ENCODE measurements at places on chromosomes 12 and 14.
A peak's percentile ranks its signal among the peaks of the same experiment; 100 is the strongest.

- DNase-seq = no peak
Observed at GRCh38 chr12:51383269-51383905, 7.8 kb downstream of the GALNT6 start.

DNA sequence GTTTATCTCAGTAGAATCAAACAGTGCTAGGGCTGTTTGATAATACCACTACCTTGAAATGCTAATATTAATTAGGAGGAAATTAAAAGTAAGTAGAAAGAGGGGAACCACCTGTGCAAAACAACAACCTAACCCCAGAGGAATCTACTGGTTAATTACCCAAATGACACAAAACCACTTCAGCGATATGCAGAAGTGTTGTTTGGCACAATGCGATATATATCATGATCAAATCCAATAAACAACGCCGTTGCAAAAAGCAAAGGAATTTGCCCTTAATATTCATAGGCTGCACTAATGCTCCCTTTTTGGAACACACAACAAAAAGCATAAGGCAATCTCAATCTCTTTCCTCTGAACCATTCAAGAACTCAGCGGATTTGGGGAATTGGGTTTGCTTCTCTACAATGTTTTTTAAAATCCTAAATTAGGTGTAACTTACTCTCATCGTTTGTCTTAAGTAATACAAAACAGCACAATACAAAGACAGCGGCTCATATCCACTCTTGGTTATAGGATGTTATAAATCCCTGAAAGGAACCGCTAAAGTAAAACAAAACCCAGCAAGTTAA lies 1.5 kb downstream of the MAP4K5 start:
- DNase-seq = no peak

GRCh38 chr12:69254046-69254445 lies 14.7 kb downstream of the CPSF6 start:
- peak; percentile 20 for DNase-seq

- no peak for DNase-seq
Observed at GRCh38 chr12:38056701-38057689, 259.6 kb upstream of the ALG10B start.

- no peak for DNase-seq
Observed at GRCh38 chr14:58805605-58806409, 168.0 kb downstream of the DACT1 start.

DNA sequence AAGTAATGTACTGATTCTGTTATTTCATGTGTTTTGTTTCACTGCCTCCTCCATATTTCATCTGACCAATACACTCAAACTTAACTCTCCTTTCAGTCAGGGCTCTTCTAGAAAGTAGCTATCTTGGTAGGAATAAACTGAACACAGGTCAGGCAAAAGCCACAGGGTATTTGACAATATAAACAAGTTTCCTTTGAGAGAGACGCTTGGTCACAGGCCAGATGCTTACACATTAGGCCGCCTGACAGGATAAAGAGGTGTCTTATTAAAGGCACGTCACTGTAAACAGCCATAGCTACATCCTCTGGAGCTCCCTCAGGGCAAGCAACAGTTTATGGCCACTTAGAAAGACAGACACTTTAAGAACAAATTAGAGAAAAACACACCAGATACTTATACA lies 607.5 kb downstream of the SLC6A15 start:
- no peak for DNase-seq

- DNase-seq = no peak
Observed at GRCh38 chr14:61388173-61388975, 67.0 kb downstream of the PRKCH start.

- peak; percentile 10 for DNase-seq
Observed at GRCh38 chr12:13981296-13981962, at the start of gene GRIN2B. Gene GRIN2B, minus strand, starts transcription at chr12:13981602. Its CDS starts 115,394 bp downstream, at chr12:13866208.

DNA sequence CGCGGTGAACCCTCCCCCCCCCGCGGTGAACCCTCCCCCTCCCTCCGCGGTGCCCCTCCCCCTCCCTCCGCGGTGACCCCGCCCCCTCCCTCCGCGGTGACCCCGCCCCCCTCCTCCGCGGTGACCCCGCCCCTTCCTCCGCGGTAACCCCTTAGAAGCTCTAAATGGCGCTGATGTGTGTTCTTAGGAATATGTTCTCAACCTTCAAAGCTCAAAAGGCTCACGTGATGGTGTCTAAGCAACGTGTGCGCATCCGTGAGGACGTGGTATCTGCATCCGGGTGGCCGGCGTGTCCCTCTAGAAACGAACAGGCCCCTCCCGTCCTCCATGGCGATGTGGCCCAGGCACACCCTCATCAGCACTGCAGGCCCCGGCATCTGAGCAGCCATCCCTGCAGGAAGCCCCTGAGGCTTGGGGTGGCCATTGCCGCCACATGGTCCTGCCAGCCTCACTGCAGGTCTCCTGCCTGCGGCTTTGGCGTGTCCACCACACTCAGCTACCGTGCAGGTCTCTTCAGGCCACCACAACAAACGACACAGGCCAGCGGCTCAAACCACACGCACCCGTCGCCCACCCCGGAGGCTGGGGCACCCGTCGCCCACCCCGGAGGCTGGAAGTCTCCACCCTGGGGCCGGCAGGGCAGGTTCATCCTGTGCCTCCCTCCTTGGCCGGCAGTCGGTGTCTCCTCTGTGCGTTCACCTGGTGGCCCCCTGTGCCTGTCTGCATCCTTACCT lies 14.5 kb upstream of the FBRSL1 start:
- DNase-seq = peak; percentile 44

DNA sequence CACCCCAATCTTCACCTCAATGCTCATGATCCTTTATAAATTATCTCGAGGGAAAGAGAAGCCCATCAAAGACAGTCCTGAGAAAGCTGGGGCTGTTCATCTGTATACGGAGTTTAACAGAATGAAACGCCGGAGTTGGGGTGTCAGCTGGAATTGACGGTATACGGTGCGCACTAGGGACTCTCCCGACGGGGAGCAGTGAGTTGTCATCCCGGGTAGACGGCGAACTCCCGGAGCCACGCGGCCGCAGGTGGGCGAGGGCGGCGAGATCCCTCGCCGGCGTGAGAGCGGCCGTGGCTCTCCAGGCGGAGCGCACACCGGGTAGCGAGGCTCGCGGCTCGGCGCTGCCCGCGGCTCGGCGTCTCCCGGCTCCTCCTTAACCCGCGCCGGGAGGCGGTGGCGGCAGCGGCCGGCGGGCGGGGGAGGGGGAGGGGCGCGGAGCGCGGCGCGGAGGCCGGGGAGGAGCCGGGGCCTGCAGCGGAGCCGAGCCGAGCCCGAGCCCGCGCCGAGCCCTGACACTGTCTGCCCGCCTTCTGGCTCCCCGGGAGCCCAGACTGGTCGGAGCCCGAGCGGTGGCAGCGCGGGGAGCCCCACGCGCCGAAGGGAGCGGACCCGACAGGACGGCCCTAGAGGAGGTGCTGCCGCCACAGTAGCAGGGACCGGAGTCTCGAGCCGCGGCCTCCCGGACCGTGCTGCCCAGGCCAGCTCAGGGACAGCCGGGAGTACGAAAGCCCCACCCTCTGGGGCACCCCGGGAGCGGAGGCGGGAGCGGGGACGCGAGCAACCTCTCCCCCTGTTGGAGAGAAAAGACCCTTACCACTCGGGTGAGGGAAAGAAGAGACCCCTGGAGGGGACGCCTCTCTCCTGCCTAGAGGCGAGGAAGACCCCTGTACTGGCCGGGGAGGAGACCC lies at the start of gene FOXJ2:
FOXJ2 (plus strand) TSS at position 475 of the 911 bp plus-strand sequence. CDS start 7,117 bp downstream, outside the sequence.
- DNase-seq = peak; percentile 73

- no peak for DNase-seq
Observed at GRCh38 chr14:89485264-89485663, 68.2 kb upstream of the FOXN3 start.

- no peak for DNase-seq
Observed at GRCh38 chr14:88798156-88798555, 5.4 kb upstream of the EML5 start.

DNA sequence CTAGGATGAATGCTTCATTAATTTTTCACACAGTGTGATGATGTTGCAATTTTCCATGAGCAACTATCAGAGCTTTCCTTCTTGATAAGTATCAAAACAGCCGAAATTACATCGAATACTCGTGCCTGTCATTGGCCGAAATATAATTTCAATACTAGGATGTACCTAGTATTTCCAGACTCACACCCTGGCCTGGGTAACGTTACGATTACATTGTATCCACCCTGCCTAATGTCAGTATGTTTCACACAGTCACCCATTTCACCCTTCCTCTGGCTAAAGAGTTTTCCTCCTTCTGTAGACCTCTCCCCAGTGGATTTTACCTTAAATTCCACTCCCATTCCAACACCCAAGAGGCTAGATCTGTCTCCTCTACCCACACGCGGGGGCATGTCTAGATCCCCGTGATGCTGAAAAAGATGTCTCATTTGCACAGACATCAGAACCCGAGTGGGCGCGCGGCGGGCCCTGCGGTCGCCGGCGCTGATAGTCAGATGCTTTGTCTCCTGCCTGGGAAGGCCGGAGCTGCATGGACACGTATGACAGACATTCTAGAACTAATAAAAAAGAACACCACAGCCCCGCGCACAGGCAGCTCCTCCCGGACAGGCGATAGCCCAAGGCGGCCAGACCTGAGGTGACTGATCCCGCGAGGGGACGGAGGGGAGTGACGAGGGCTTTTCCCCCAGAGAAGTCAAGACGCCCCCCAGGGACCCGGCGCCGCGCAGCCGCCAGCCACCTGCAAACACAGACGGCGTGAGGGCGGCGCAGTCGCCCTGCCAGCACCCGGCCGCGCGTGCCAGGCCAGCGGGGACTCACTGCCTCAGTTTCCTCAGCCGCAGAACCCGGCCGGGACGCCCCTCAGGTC lies 723 bp downstream of the KIF21A start:
- peak; percentile 40 for DNase-seq

- no peak for DNase-seq
Observed at GRCh38 chr12:106245767-106246166, 2.1 kb downstream of the CKAP4 start.

- no peak for DNase-seq
Observed at GRCh38 chr12:130655881-130656280, 60.2 kb downstream of the RIMBP2 start.

GRCh38 chr12:98211909-98212695 lies 303.3 kb upstream of the TMPO start:
- no peak for DNase-seq
